ENCODE measurements at places on chromosomes 3 and 15.

- no peak for DNase-seq
Observed at GRCh38 chr15:67329984-67330733, 75.6 kb downstream of the IQCH start.

DNA sequence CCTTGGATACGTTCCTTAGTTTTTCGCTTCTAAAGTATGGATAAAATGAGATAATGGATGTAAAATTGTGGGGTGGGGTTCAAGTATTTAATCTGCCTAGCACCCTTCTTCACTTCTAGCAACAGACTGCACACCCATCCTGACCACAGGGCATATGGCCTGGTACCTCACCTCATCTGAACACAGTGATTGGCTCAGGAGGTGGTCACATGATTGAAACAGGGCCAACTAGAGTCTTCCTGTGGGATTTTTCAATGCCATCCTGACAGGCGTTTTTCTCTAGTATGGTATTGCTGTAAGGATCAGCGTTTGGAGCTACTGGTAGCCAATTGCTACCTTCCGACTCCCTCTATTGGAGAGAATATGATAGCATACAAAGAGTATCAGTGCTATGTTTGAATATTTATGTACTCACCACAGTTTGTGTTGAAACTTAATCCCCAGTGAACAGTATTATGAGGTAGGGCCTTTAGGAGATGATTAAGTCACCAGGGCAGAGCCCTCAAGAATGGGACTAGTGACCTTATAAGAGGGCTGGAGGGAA, 172.2 kb downstream of the PPM1L start:
- no peak for DNase-seq

- no peak for DNase-seq
Observed at GRCh38 chr3:196650740-196651311, 11.3 kb downstream of the NRROS start.

GRCh38 chr3:37712918-37713817, 148.5 kb upstream of the CTDSPL start:
- no peak for DNase-seq

DNA sequence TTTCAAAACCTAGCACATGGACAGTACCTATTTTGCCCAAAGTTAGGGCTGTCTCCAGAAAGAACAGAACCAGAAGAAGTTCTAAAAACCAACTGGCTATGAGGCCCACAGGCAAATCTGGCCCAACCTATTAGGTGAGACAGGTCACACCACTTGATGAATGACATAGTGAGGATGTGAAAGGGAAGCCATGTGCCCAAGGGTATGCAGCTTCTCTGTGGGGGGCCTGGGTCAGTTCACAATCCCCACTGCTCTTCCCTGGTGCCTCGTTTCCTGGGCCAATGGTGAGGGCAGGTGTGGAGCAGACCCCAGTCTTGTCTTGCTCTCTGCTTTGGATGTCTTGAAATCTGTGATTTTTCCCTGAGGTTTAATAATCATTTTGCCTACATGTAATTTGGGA, 8.9 kb downstream of the INSYN1 start:
- DNase-seq = no peak

DNA sequence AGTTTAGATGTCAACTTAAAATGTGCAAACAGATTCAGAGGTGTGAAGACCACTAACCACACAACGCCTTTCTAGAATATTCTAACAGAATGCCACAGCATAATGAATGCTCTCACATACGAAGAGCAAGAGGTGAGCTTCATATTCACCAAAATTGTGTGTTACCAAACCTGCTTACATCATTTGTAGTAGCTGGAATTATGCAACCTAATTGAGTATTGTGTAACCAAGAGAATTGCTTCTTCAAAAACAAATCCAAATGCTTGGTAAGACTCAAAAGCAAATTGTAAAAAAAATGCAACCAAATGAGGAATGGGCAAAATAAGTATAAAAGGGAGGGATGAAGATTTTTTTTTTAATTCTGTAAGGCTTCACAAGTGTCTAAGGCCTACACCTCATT, 160.7 kb downstream of the TAFA4 start:
- DNase-seq = no peak

DNA sequence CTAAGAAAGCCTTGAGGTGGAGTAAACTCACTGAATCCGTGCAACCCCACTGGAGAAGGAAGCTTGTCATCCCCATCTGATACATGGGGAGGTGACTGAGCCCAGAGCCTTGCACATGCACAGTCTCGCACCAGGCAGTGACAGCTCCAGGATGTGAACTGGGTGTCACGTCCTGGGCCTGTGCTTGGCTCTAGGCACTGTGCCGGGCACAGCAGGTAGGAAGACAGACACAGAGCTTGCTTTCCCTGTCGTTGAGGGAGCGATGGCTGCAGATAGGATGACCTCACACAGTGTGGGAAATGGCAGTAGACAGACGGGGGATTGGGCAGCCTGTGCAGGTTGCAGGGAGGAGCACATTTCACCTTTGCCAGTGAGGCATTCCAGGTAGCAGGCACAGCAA, 12.2 kb upstream of the ATP2B2 start:
- DNase-seq = no peak

DNA sequence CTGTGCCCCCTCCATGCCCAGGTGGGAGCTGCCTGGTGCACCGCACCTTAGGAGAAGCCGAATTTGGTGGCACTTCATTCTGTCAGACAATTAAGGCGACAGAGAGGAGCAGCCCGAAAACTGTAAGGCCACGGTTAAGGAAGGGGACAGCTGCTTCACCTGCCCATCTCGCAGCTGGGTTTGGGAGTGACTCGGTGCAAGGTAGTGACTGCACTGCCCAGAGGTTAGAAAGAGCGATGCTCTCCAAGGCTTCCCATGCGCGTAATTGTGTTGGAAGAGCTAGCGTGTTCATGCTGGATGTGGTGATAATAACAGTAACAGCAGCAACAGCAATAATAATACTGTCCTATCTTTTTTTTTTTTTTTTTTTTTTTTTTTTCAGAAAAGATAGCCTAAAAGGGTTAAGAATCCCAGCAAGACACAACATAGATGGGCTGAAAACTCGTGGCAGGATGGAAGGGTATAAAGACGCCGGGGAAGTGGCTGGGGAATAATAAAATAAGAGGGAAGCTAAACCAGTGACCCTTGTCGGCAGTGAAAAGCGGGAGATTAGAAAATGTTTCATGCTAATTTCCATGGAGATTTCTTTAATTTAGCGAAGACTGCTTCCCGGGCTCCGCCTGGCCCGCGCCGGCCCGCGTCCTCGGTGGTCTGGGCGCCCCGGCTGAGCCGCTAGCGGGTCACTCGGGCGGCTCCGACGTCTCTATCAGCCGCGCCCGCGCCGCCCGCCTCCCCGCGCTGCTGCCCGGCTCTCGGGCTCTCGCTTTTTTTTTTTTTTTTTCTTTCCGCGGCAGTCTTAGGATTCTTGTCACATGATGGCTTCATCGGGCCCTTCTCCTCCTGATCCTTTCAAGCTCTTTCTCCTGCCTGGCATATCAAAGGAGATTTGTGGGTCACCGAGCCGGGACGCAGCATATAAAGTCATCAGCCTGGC, 617.1 kb downstream of the NR2F2 start:
- no peak for DNase-seq

GRCh38 chr3:81080608-81081007, 680.8 kb downstream of the GBE1 start:
- DNase-seq = no peak

DNA sequence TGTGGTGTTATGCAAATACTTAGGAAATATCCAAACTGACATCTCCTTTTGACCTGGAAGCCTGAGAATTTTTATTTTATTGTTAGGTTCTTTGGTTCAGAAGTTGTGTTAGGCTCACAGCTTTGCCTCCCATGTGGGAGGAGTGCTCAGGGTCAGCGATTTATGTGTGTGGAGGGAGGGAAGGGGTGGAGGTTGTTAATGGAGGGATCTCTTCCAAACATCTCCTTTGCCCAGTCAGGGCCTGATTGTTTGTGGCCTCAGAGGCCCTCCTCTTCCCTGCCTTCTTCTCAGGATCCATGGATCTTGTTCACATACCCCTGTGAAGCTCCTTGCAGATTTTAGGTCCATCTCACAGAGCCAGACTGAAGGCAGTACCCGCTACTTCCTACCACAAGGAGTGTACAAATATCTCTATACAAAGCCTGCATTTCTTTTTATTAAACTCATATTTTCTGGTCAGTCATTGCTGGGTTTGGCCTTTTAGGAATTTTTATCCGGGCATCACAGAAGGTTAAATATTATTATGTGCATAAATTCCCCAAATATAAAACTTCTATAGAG, 40.3 kb downstream of the BBX start:
- DNase-seq = no peak

- no peak for DNase-seq
Observed at GRCh38 chr15:41494190-41494921, 682 bp downstream of the ITPKA start.

GRCh38 chr3:71896751-71897150, 111.8 kb upstream of the PROK2 start:
- no peak for DNase-seq

DNA sequence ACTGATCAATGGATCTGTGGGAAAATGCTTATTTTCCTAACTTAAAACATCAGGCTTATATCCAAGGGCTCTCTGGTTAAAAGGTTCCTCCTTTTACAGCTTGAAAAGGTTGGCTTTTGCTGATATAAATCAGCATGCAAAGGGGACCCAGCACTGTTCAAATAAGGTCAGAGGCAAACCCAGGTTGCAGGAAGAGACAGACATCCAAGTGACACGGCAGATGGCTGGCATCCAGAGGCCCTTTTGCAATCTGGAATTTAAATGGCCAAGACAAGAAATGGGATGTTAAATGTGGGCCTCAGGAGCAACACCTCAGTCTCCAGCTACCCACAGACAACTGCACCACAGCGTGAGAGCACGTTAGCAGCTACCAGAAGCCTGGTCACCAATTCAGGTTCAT, 6.3 kb downstream of the SH3BP5 start:
- DNase-seq = no peak

GRCh38 chr3:141542202-141542969, 55.6 kb downstream of the RASA2 start:
- no peak for DNase-seq

- no peak for DNase-seq
Observed at GRCh38 chr15:91515188-91515754, 338.2 kb upstream of the SLCO3A1 start.

GRCh38 chr15:80876348-80876674, 97.1 kb downstream of the CEMIP start:
- DNase-seq = no peak

GRCh38 chr3:45140141-45140769, 5.9 kb downstream of the CDCP1 start:
- DNase-seq = no peak

- DNase-seq = no peak
Observed at GRCh38 chr15:22936577-22937472, 43.3 kb downstream of the CYFIP1 start.

GRCh38 chr3:46105306-46105919, 78.1 kb upstream of the XCR1 start:
- no peak for DNase-seq

- DNase-seq = no peak
Observed at GRCh38 chr3:24498391-24498790, 3.7 kb upstream of the THRB start.

DNA sequence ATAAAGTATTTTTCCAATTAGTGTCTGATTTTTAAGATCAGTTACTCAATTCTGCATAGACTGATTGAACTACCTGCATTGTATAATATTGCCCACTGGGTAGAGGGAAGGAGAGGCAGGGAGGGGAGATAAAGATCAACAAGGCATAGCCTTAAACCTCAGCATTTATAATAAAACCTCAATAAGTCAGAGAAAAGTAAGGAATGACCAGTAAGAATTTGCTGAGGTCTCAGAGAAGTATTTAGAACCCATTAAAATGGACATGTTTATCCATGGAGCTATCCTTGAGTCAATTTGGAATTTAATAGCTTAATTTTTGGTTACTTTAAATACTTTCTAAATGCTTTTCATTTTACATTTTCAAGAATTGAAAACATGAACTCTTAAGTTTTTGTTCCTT, 62.5 kb downstream of the ARMC8 start:
- DNase-seq = no peak

DNA sequence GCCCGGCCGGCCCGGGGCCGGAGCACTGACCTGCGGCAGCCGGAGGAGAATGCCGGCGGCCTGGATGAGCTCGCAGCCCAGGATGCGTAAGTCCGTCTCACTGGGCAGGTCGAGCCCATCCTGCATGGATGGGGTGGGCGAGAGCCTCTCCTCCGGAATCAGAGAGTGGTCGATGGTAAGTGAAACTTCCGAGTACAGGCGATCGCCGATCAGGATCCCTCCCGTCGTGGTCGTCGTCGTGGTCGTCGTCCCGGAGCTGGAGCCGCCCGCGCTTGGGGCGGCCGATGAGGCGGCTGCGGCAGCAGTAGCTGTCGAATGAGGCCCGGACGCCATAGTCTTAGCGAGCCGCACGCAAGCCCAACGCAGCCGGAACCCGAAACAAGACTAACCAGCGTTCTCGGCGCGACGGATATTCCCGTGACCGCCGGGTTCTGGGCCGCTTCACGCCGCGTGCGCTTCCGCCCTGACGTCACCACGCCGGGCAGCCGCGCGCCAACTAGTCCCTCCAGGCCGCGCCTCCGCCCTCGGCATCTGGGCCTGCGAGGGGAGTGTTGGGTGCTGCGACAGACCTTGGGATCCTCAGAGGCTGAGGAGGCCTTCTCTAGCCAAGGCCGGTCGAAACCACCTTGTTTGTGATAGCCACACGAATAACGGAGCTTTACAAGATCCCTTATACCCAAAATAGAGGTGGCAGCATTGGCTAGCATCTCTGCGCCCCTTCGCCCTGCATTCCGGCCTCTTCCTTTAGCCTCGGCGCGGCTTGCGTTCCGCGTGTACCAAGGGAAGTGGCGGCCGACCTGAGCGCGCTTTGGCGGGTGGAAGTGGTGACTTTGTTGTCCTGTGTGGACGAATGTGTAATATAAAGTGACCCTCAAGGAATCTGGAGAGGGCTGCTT, at the start of gene CCNL1:
Gene CCNL1 (minus strand): TSS at position 386 of the 896 bp plus-strand sequence. CDS start 53 bp downstream, at position 333.
- peak; percentile 93 for DNase-seq

GRCh38 chr3:151445273-151446001, 15.4 kb downstream of the IGSF10 start:
- no peak for DNase-seq

GRCh38 chr15:73781038-73781925, 28.1 kb upstream of the INSYN1 start:
- DNase-seq = no peak

- DNase-seq = no peak
Observed at GRCh38 chr3:53970661-53971060, 79.0 kb upstream of the SELENOK start.

DNA sequence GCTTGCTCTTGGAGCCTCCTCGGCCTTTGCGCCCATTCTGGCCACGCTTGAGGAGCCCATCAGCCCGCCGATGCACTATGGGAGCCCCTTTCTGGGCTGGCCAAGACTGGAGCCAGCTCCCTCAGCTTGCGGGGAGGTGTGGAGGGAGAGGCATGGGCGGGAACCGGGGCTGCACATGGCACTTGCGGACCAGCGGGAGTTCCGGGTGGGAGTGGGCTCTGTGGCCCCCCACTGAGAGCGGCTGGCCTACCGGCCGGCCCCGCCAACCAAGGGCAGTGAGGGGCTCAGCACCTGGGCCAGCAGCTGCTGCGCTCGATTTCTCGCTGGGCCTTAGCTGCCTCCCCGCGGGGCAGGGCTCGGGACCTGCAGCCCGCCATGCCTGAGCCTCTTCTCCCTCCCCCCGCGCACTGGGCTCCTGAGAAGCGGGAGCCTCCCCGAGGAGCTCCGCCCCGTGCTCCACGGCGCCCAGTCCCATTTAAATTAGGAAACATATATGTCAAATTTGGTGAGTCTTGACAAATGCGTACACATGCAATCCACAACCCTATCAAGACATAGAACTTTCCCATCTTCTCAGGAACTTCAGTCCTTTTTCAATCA, 97.6 kb upstream of the CNTN3 start:
- no peak for DNase-seq

GRCh38 chr3:71447197-71447596, 136.3 kb downstream of the FOXP1 start:
- DNase-seq = no peak

Measured in esophagus squamous epithelium (tissue), 5 donors.